ENCODE measurements at places on chromosomes 11 and 22.
A peak's percentile ranks its signal among the peaks of the same experiment; 100 is the strongest.

DNA sequence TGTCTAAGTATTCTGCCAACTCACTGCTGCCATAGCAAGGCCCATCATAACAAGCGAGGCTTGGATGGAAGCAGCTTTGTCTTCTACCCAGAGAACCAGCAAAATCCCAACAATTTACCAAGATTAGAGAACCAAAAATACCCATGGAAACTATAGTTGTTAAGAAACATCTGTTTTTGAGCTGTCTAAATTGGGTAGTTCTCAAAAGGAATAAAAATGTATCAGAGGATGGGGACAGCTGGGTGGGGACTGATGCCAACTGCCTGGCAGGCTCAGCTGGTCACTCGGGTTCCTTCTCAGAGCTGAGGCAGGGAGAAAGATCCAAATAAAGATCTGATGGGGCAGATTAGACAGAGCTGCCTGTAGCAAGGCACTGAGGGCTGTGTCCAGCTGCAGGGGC, 85.9 kb upstream of the GRK3 start:
- DNase-seq = no peak

DNA sequence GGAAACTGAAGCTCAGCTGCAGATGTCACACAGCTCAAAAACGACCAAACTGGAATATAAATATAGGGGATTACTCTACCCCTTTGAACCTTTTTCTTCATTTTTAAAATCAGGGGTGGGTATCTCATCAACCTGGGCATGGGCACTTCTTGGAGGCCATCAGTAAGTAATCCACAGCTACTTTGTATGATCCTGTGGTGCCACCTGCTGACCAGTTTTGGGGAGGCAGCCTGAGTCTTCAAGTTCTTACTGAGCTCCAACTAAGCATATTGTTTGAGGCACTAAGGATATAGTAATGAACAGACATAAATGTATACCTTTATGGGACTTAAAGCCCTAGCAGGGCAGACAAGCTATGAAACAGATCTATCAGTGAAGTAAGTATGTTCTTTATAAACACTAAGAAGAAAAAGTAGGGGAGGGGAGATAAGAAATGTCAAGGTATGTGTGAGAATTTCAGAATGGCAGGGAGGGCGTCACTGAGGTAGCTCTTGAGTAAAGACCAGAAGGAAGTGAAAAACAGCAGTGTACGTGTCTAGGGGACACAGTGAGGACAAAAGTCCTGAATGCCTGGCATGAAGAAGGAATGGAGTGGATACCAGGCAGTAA, 18.4 kb downstream of the TUB start:
- DNase-seq = peak; percentile 70

- no peak for DNase-seq
These were observed 18.4 kb upstream of the CBX6 start for GRCh38 chr22:38890377-38890776.

DNA sequence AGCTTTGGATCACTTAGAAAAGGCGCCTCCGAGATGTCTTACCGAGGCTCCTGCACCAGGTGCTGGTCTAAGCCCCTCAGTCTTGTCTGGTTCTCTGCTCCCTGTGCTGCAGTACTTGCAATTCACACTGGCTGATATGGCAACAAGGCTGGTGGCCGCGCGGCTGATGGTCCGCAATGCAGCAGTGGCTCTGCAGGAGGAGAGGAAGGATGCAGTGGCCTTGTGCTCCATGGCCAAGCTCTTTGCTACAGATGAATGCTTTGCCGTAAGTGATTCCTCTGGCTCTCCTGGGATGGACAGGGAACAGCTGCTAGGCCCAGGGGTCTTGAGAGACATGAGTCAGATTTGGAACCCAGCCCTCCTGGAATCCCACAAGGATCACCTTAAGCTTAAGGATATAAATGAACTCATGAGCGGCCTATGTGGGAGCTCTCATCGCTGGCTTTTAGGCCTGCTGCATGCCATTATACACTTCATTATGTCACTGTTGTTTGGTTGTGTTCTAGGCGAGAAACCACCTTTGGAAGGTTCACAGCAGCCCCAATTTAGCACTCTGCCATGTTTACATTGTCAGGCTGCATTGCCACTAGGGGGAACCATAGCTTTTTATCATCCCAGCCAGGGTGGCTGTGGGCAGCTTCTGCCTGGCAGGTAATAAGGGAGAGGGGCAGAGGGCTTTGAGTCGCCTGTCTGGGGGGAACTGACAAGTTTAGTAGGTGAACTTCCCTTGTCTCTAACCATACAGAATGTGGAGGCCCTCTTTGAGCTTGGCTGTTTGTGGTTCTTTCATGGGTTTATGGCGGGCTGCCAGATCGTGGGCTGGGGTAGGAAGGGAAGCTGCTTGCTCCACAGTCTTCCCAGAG, 8.5 kb downstream of the ACAD8 start:
- DNase-seq = peak; percentile 49

DNA sequence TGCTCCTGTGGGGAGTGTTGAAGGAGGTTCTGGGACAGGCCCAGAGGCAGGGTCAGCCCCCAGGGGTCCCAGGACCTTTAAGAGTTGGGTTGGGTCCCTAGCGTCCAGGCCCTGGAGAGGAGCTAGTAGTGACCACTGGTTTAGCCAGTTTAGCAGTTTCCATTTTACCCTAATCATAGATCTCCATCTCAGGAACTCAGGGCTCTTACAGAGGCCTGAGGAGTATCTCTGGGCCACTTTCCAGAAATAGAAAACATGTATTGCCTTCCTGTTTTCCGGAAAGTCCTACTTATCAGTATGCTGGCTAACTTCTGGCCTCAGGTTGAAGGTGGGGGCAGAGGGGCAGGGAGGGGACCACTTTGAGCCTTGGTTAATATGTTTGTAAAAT, 13.5 kb downstream of the NCF4 start:
- no peak for DNase-seq

DNA sequence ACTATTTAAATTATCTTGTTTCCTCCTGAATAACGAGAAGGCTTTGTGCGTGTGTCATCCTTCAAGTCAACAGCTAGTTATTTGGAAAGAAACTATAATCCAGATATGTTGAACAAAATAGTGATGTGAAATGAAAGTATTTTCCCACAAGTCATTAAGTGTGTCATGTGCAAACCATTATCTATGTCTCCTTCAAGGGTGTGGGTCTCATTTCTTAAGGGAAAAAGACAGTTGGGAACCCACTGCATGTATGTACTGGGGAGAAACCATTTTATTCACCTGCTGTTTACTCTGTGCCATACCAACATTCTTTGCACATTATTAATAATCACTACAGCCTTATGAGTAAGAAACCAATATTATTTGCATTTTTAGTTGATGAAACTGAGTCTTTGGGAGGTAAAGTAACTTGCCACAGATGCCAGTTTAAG, 145.3 kb upstream of the CTSC start:
- no peak for DNase-seq

GRCh38 chr11:120532082-120532831, 20.7 kb downstream of the GRIK4 start:
- no peak for DNase-seq

- DNase-seq = no peak
These were observed 16.5 kb downstream of the CERK start for GRCh38 chr22:46721501-46722085.

DNA sequence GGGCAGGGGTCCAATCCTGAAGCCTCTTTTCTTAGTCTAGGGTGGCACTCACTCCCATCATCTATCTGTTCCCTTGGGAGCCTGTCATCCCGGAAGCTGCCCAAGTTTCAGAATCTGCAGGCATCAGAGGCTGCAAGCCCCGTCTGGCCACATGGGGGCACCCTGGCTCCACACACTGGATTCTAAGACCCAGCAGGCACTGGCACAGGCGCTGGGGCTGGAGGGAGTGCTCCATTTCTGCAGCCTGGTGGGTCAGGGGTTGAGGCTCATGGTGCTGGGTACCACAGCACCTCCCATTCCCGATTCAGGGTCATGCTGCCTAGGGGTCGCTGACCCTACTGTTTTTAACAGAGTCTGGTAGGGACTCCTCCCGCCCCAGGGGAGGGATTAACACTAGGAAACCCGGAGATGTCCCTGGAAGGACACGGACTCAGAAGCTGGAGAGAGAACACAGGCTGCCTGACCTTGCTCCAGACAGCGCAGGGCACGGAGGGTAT, 243.9 kb upstream of the SYN3 start:
- DNase-seq = peak; percentile 68

- DNase-seq = no peak
These were observed 46.8 kb downstream of the APIP start for GRCh38 chr11:34869425-34869824.

GRCh38 chr11:101907815-101908214, 7.0 kb upstream of the CEP126 start:
- DNase-seq = no peak

- no peak for DNase-seq
These were observed 113.1 kb downstream of the BLID start for GRCh38 chr11:122002926-122003325.

- DNase-seq = no peak
These were observed 42.5 kb downstream of the CEP57 start for GRCh38 chr11:95832763-95833162.

DNA sequence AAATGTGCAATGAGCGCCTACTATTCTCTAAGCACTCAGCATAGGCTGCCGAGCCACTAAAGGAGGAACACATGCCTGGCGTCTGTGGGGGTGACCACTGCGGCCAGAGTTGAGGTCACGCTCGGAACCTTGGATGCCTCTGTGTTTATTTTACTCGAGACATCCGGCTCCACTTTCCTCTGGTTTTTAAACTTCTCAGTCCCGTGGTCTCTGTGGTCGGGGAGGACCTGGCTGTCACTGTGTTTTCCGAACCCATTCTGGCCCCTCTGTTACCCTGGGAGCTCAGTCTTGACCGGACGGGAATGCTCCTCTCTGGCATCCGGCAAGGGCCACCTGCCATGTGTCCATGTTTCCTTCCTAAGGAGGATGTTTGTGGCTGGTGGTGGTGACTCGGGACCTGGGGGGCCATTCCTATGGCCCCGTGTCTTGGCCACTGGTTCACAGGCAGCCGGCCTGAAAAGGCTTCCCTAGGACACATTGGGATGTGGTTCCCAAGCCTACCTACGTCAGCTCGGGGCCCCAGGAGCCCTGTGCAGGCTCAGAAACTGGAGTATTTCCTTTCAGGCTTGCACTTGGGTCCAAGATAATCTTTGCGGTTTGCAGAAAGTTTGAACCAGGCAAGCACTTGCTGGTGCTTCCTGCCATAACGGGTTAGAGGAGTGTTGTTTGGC, 46.7 kb upstream of the PARVG start:
- no peak for DNase-seq

All from activated CD4-positive, alpha-beta T cell treated with anti-CD3 and anti-CD28 coated beads, Interleukin-10, Interleukin-2, amounts not matched to agents 100 ng/mL and 50 ng/mL, durations not matched to agents 16 hours and 8 hours (primary cell).